Adipocyte (in vitro differentiated cells): ENCODE measurements at places on chromosomes 3 and 15.

DNA sequence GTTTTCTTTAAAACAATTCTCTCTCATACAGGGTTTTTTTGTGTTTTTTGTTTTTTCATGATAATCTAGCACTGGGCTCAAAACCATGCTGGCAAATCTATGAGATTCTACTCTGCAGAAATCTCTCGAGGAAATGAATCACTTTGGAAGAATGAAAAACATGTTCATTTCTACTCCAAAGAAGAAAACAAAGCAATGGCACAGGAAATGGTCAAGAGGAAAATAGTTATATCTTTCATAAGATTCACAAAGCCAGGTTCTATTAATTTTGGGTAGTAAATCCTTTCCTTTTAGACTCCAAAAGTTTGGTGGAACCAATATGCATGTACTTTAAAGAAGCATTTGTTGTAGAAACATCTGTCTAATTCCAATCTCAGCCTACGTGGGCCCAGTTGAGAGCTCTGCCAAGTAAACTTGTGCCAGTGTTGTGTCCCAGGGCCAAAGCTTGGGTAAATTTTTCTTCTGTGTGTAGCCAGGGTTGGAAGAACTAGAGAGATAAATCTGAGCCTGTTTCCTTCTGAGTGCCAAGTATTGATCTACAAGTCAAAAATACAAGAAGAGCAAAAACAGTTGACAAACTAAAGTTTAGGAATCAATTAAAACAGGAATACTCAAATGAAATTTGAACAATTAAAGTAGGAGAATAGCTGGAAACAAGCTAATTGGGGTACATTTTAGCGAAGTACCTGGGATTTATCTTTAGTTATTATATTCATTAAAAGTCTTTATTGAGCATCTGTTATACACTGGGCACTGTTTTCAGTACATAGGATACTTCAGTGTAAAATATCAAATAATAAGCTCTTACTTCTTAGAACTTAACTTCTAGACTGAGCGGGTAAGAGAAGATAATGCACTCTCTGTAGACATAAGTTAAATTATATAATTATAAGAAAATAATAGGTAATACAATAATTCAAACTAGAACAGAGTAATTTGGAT, 657.5 kb upstream of the NECTIN3 start:
- DNase-seq = peak; percentile 79

- peak; percentile 94 for DNase-seq
These were observed 5.6 kb upstream of the MECOM start for GRCh38 chr3:169668957-169669741.

- peak; percentile 83 for DNase-seq
These were observed 17.7 kb downstream of the PTH1R start for GRCh38 chr3:46895204-46895660.

DNA sequence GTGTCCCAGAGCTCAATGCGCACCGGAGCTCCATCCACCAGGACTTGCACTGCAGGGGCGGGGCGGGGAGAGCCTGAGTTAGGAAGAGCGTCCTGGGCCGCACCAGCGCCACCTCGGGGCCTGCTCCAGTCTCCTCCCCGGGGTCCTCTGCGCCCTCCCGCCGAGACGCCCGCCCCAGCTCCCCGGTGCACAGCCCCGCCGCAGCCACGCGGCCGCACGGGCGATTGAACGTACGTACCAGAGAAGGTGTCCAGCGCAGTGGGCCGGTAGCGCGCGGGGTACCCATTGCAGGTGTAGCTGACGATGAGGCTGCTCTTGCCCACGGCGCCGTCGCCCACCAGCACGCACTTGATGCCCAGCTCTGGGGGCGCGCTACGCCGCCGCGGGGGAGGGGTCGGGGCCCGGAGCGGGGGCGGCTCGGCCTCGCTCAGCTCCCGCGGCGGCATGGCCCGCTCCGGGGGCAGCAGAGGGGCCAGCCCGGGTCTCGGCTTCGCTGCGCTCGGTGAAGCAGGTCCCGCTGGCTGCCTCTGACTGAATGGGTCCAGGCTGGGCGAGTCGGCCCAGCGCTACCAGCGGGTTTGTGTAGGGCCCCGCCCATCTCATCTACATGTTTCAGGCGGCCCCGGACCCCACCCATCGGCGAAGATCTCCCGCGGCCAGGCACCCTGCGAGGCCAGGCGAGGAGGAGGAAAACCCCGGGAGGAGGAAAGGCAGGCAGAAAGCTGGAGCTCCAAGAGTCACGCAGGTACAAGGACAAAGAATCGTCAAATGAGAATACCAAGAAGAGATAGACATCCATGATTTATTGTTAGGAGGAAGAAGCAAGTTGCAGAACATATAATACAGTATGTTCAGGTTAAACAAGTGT, at the start of gene RHOV:
Gene RHOV (minus strand): TSS at position 541 of the 868 bp plus-strand sequence. CDS start 95 bp downstream, at position 446.
- peak; percentile 69 for DNase-seq

- DNase-seq = peak; percentile 61
These were observed 900 bp upstream of the HYAL3 start for GRCh38 chr3:50299929-50300680.

- no peak for DNase-seq
These were observed 14.3 kb downstream of the RHOA start for GRCh38 chr3:49397470-49397869.

GRCh38 chr15:73560501-73561117, 72.6 kb downstream of the NPTN start:
- DNase-seq = peak; percentile 89

DNA sequence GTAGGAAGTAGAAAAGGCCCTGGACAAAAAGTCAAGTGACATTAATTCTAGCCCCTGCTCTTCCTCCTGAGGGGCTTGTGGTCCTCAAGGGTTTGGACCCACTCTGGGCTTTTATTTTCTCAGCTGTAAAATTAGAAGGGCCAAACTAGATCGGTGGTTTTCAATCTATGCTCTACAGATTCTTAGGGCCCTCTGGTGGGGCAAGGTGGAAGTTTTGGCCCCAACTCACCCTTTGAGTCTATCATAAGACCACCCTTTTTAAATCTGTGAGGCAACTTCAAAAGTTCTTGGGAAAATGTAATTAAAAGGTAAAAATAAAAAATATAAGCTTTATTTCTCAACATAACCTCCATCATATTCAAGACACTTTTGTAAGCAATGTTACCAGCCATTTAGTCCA, 25.6 kb upstream of the CFAP161 start:
- no peak for DNase-seq

DNA sequence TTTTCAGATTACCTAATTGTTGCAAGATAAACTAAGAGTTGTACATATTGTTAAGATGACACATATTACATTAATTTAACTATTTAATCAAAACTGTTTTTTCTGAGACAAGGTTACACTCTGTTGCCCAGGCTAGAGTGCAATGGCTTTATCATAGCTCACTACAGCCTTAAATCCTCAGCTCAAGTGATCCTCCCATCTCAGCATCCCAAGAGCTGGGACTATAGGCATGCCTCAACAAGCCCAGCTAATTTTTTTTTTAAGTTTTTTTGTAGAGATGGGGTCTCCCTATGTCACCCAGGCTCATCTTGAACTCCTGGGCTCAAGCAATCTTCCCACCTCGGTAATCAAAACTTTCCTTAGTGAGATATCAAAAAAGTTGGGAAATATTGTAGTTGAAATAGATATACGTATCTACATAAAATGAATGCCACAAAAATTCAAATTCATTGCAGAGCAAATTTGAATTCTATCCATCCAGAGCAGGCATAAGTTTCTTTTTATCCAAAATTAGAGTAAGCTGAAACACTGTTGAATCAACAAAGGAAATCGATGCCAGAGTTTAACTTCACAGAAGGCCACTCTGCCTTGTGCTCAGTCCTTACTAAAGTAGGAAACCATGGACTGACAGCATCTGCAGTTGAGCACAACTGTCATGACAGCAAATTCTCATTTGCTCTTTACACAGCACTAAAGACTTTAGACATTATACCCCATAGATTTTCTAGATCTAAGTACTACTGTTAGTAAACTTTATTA, 15.5 kb downstream of the ATOSA start:
- DNase-seq = no peak

DNA sequence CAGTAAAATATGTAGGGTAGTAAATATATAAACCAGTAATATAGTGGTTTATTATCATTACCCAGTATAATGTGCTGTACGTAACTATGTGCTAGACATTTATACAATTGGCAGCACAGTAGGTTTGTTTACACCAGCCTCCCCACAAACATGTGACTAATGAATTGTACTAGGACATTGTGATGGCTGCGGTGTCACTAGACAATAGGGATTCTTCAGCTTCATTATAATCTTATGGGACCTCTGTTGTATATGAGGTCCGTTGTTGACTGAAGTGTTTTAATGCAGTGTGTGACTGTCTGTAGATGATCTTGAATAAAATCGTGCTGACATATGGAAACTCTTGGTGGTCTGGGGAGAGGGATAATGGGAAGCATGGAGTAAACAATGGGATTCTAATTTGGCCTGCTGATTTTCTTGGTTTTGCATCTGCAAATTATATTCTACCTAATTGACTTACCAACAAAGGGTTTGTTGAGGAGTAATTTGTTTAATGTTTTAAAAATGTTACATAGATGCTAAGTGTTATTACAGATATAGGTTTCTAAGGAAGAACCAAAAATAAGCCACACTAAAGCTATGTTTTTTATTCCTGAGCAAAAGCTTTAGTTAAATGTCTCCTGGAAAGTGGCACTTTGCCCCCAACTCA, 496.5 kb upstream of the TBL1XR1 start:
- DNase-seq = no peak
